ENCODE measurements at places on chromosomes 5 and 9.

DNA sequence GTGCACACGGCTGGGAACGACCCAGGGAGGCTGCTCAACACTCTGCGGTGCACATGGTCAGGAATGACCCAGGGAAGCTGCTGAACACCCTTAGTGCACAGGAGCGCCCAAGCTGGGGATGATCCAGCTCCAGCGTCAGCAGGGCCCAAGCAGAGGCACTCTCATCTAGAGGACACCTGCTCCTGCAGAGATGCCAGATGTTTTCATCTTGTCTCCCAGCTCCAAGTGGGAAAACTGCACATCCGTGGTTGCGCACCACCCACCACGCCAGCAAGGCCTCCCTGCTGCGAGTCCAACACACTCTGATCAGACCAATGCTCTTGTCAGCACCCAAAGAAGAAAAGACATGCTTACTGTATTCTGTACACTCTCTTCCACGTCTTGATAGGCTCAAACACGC lies 34.1 kb downstream of the UBE2QL1 start:
- DNase-seq = no peak

DNA sequence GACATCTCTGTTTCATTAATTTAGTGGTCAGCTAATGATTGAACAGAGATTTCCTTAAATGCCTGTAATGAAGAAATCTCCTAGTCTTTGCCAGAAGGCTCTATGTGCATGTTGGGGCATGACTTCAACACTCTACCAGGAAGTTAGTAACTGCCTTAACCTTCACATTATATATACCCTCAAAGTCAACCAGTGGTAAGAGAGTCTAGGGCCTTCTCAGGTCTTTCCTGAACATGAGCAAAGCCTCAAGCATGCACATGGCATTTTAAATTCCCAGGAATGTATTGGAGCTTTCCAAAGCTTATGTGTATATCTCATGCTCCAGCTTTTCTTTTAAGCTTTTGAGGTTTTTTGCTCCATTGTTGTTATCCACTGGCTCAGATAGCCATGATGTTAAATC lies 388.3 kb downstream of the ARRDC3 start:
- no peak for DNase-seq

GRCh38 chr9:91170951-91171350 lies 190.8 kb downstream of the AUH start:
- DNase-seq = no peak

DNA sequence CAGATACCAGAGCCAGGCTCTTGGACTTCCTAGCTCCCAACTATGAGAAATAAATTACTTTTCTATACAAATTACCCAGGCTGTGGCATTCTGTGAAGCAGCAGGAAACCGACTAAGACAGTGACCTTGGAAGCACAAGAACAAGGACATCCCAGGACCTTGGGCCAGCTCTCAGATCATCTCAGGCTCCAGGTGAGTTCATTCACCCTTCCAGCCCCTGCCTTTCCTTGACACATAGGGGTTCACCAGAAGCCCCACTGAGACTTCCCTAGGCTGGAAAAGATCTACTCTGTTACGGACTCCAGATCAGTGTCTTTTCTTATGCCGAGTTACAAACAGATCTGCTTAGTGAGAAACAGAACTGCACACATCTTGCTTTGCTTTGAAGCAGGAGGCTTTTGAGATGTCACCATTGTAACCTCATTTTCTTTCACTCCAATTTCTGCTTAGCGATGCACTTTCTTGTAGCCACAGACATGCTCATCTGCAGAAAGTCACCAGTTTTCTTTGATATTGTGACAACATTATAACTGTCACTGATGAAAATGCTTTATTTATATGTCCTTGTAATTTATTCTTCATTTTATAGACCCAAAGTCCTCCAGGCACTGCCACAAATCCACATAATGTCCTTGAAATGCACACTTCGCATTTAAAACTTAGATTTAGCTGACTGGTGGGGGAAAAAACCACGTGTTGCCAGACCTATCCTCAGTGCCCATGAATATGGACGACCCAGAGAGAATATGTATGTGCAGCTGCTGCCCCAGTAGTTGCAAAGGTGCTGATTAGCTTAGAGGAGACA lies 8.1 kb downstream of the CD180 start:
- no peak for DNase-seq

DNA sequence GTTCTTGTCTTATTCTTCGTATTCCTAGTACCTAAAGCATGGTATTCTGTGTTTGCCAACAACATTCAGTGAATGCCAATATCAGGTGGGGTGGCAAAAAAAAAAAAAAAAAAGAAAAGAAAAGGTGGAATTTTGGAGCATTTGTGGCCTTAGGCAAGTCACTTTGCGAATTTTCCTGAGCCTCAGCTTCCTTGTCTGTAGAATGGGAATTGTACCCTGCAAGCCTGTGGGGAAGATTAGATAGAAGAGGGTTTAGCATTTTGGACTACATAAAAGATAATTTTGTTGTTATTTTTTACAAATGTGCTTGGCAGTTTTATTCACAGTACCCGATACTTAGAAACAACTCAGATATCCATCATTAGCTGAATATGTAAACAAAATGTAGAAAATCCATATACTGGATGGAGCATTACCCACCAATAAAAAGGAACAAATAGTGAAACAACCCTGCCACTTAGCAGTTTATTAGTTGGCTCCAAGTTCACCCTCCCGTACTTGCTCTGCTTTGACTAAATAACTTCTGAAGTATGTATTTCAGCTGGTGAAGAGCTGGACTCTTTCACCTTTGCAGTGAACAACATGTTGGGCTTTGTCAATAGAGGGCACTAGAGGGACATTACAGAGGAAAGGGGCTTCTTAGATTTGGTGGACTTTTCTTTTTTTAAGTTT lies 13.6 kb downstream of the UBE2D2 start:
- no peak for DNase-seq

DNA sequence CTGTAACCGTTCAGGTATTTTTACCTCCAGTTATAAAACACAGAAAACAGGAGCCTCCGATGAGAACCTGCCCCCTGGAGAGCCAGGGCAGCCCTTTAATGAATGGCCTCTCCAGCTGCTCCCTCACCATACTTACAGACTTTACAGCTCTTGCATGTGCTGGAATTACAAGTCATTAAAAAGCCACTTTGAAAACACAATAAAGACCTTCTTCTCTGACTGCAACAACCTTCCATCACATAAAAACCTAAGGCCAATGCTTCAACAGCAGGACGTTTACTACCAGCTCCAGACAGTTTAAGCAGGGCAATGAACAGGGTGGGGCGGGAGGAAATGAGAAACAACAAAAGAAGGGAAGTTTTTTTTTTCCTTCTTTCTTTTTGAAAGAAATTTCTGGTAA lies 213.8 kb downstream of the MLLT3 start:
- no peak for DNase-seq

GRCh38 chr5:16759147-16759773 lies 142.5 kb upstream of the RETREG1 start:
- DNase-seq = no peak

DNA sequence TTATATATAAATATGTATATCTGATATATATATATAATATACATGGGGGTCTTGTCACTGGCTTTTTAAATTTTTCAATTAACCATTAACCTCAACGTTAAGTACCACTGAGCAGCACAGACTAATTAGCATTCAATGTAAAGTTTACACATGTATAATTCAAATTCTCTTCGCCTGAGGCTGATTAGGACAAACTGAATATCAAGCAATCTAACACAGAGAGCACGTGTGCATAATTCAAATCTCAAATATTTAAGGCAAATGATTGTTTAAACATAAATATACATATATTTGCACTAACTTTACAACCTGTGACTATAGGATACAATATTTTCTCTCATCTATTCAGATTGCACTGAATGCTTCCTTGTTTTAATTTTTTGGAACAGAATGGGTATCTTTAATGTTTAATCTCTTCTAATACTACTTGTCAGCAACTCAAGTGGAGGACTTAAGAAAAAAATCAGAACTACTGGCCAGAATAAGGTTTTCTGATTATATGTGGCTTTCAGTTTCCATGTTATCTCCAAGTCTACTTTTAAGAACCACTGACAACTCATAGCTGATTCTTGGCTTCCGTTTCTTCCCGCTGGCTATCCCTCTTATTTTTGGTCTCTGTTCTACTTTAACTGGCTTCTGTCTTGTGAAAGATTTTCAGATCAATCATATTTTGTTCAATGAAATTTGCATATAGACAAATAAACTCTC lies 204.8 kb downstream of the MLLT3 start:
- no peak for DNase-seq

DNA sequence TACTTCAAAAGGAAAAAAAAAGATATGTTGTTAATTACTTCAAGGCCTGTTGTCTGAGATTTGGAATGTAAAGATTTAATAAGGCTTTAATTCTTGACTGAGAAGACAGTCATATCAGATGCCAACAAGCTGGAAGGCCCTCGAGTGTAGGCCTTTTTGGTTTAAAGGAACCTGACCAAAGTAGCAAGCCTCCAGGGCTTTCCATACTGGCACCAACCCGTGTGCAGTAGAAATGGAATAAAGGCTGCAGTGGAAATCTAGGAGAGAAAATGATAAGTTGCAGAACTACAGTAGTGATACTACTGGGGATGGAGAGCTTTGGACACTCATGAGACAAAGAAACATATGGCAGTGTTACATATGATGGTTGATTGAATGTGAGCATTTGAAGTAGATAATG lies 358.0 kb downstream of the TAF11L14 start:
- DNase-seq = no peak

DNA sequence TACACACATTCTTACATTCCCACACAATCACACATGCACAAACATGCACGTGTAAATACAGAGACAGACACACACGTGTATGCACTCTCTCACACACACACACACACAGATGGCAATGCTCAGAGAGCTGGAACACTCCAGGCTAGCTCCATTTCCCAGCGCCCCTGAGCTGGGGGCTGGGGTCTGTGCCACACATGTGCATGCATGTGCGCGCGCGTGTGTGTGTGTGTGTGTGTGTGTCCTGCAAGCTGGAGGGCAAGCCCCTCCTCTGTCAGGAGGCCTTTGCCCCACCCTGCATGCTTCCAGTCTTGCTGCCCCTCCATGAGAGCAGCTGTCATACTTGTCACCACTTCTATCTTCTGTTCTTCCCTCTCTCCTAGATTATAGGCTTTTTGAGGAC lies 16.6 kb upstream of the S1PR3 start:
- DNase-seq = no peak

- DNase-seq = no peak
Measured at GRCh38 chr9:79220666-79221065, 351.1 kb upstream of the TLE4 start.

- DNase-seq = no peak
Measured at GRCh38 chr5:65395526-65396155, 86.1 kb downstream of the ADAMTS6 start.

GRCh38 chr5:143585970-143586369 lies 182.5 kb upstream of the NR3C1 start:
- no peak for DNase-seq

GRCh38 chr5:95072281-95072680 lies 212.6 kb downstream of the MCTP1 start:
- no peak for DNase-seq

DNA sequence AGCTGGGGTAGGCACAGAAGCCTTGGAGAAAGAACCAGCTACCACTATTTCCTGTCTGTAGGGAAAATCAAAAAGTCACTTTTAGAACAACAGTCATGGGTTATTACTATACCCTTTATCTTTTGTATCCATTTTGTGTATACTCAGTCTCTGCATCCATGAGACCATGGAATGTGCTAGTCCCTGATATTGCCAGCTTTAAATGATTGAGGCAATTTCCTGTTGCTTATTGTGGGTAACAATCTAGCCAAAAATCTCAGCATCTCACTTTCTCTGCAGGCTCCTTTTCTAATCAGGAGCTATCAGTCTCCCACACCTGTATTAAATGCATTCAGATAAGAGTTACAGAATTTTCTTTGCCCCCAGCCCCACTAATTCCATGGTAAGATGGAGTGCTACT lies 968 bp upstream of the KDM3B start:
- no peak for DNase-seq

DNA sequence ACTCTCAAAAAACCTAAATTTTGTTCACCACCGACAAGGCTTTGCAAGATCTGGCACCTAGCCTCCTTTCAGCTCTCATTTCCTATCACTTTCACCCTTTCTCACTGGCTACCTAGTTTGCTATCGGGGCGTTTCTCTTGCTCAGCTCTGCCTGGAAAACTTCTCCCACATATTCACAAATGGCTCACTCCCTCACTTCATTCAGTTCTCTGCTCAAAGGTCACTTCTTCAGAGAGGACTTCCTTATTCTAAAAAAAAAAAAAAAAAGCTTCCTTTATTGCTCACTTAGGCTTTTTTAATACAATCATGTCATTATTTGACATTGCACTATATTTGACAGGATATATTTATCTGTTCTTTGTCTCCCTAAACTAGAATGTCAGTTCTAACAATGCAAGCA lies 2.1 kb upstream of the SLC25A46 start:
- no peak for DNase-seq

- no peak for DNase-seq
Measured at GRCh38 chr9:98804083-98804482, 3.4 kb upstream of the GALNT12 start.

DNA sequence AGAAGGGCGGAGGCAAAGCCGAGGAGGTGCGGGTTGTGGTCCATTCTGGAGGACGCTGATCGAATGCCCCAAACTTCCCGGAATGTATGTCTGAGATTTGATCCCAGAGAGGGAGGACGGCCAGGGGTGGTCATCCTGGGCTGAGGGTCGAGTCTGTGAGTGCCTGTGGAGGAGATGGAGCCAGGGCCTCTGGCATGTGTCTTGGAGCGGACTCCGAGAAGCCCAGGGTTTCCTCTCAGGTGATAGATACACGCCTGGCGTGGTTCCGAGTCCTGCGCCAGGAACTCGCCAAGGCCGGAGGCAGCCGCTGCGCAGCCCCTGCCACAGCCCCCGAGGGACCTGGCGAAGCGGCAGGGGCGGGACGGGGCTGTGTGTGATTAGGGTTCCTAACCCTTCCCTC lies 363 bp downstream of the ZNF454 start:
- no peak for DNase-seq

DNA sequence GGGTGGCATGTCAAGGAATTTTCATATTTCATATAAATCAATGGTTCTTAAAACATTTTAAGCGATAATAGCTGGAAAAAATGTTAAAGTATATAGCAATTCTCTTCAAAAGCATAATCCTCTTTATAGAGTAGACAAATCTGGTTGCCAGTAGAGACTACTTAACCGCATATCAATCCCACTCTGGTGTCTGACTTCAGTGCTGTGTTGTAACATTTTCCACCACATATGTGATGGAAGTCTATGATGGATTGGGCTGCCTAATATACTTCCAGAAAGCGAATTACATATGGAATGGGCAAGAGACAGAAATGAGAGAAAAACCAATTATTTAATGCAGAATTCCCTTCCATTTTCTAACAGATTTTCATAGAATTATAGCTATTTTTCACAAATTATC lies 54.3 kb downstream of the FBN2 start:
- DNase-seq = no peak

All from stimulated activated CD4-positive, alpha-beta T cell treated with anti-CD3 and anti-CD28 coated beads, Interleukin-4, amount 100 ng/mL, for 48 hours (primary cell).